ENCODE measurements at places on chromosomes 13 and 19.
A peak's percentile ranks its signal among the peaks of the same experiment; 100 is the strongest.

- no peak for DNase-seq
Measured at GRCh38 chr19:48500830-48501493, 10.7 kb downstream of the LMTK3 start.

DNA sequence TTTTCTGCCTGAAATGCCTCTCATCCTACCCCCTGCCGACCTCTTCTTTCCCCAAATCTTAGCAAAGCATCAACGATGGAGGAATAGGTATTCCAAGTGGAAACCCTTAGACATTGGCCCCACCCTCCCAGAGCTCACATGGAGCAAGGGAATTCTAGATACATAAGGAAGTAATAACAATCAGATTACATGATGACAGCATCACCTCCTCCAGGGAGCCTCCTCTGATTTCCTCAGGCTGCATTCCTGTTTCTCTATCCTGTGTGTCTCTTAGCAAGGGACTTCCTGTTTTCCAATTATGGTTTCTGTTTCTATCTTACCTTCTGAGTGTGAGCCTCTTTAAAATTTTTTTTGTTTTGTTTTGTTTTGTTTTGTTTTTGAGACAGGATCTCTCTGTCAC is 246.6 kb downstream of the TSHZ3 start:
- no peak for DNase-seq

GRCh38 chr19:13526552-13526951 is 20.3 kb upstream of the CACNA1A start:
- no peak for DNase-seq

- no peak for DNase-seq
Measured at GRCh38 chr19:41784312-41784711, 12.1 kb upstream of the CEACAM3 start.

- DNase-seq: no peak
Measured at GRCh38 chr19:42284066-42284501, 15.0 kb downstream of the CIC start.

DNA sequence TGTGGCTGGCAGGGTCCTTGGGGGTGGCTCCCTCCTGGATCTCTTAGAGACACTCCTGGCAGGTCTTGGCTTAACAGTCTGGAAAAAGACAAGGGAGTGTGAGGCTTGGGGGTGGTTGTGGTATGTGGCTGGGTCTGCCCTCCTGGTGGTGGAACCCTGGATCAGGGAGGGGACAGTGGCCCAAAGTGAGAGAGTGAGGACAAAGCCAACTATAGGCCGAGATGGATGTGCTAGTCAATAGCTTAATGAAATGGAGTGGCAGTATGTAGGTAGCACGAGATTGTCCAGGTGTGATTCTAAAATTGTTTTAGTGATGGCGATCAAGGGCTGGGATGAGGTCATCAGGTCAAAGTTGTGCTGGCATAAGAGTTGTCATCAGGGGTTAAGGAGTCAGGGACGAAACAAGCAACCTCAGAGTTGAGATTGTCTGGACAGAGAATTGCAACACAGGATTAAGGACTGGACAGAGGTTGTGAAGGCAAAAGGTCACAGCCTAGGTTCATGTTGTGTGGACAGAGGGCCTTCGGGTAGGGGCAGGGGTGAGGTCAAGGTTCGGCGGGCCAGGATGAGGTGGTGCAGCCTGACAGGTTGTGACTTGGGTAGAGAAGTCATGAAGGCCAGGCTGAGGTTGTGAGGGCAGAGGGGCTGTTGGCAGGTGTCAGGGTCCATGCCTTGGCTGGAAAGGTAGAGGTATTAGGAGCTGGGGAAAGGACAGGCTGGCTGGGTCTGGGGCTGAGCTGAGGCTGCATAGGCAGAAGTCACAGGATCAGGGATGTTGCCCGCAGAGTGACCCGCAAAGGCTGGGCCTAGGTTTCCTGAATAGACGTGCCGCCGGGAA is 4.5 kb upstream of the RASAL3 start:
- DNase-seq: no peak

DNA sequence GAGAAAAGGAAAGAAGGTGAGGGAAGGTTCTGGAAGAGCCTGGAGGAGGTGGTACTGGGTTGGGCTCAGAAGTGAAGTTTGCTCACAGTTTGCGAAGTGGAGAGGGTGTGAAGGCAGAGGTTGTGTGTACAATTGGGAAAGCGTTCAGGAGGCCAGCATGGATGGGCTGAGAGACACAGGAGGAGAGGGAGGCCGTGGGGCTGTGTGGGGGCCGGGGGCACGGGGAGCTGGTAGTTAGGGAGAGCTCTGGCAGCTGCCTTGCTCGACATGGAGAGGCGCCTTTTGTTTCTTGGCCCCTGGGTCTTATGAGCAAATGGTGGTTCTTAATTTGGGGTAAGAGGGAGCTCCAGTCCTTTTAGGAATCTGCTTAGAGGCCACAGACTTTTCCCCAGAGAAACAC is 16.7 kb downstream of the BICRA start:
- DNase-seq: no peak

GRCh38 chr13:55816976-55817601 is 1323.6 kb upstream of the PRR20A start:
- no peak for DNase-seq

DNA sequence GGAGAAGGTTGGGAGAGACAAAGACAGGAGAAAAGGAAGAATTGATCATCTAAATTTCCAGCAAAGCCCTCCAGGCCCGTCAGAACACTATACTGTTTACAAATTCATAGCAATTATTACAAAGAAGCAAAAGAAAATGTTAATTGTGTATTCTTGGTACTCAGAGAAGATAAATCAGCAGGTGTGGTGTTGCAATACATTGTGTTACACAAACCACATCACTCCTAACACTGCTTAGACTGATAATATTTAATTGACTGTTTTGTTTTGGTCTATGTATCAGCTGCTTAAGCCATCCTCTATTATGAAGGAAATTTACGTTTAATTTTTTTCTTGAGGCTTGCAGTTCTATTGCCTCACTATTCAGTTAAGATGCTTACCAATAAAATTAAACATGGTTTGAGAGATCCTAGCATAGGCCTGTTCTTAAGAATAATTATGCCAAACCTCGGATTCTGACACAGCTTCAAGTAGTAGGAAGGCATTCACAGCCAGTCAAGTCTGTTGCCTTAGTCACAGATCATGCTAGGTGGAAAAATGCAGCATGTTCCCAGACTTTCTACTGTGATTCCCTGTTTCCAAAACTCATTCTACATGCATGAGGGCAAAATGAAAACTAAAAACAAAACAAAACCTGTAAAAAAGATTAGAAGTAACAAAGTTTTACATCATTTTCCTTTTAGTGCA is 129.2 kb downstream of the TBC1D4 start:
- no peak for DNase-seq

DNA sequence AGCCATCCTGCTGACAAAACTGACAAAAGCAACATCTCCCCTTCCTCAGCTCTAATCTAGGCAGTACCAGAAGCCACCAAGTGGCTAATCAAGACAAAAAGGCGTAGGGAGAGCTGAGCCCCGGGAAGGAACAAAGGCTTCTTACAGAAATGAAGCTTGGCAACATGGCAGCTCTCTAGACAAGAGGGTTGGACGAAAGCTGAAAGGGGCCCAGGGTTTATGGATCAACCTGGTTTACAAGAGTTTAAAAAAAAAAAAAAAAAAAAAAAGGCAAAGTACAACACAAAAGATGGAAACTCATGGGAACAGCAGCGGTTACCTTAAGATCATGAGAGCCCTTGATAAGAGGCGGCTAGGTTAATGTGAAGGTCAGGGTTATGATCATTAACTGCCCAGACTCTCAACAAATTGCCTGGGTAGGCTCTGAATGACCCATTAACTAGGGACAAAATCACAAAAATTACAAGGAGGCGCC is 14.0 kb downstream of the ZC3H4 start:
- DNase-seq: no peak

- no peak for DNase-seq
Measured at GRCh38 chr13:39729156-39729555, 73.7 kb downstream of the COG6 start.

GRCh38 chr13:43804461-43805070 is 17.8 kb upstream of the ENOX1 start:
- no peak for DNase-seq

DNA sequence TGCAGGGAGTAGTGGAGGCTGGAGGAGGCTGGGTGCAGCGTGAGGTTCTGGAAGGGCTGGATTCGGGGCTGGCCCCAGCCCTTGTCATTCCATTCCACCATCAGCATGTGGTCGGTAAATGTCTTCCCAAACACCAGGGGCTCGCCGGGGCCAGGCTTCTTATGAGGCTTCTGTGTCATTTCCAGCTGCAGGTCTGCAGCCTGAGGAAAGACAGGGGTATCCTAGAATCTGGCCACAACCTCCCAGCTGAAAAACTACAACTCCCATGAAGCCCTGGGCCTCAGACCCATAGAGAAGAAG is 4.4 kb downstream of the BCAT2 start:
- DNase-seq: no peak

DNA sequence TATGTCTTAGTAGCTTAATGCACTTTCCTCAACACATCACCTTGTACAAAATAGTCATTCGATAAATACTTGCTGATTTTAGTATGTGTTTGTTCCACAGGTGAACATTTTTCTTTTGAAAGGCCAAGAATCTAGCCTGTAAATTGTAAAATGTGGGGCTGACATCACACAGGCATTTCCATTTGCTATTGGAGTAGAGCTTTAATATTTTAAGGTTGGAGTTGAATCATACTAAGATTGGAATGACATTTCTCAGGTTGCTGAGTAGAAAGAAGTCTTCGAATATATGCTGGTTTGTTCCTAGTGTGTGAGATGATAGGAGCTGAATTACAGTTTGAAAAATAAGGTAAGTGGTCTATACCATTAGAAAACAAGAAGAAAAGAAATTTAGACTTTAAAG is 112.3 kb upstream of the FRY start:
- no peak for DNase-seq

GRCh38 chr13:37207691-37208451 is 102.4 kb upstream of the CSNK1A1L start:
- no peak for DNase-seq

- DNase-seq: peak; percentile 89
Measured at GRCh38 chr19:12777217-12778016, 2.1 kb upstream of the HOOK2 start.

DNA sequence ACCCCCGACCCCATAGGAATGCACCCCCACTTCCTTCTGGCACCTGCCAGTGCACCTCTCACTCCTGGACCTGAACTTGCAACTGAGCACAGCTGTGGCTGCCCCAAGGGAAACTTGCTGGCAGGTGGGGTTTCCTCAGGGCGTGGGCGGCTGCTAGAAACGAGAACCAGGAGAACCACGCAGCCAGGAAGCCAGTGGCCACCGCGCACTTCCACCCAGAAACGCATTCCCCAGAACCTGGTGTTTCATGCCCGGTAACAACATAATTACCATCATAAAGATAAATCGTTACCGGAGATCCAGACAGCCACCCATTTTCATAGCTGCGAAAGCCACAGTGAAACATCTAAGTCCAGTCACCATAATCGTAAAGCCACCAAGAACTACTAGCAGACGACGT is 75.2 kb upstream of the C13orf46 start:
- no peak for DNase-seq

- DNase-seq: no peak
Measured at GRCh38 chr19:19081642-19082151, 17.9 kb downstream of the SLC25A42 start.

- DNase-seq: peak; percentile 75
Measured at GRCh38 chr13:42968906-42969305, 23.1 kb downstream of the EPSTI1 start.

DNA sequence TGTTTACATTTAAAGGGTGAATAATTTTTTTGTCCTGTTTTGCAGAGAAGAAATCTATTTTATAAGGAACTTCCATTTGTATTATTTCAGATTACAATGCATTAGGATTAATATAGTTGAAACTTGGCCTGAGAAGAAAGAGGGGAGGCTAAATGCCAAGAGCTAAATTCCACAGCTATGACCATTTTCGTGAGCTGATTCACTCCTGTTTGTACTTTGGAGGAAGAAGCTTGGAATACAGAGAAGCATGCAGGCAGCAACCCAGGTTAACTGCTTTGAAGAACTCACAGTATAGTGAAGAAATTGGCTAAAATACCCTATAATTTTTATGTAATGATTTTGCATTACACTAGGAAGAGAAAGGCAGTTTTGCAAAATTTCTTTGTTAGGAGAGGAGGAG is 309.4 kb upstream of the KLF12 start:
- DNase-seq: no peak

DNA sequence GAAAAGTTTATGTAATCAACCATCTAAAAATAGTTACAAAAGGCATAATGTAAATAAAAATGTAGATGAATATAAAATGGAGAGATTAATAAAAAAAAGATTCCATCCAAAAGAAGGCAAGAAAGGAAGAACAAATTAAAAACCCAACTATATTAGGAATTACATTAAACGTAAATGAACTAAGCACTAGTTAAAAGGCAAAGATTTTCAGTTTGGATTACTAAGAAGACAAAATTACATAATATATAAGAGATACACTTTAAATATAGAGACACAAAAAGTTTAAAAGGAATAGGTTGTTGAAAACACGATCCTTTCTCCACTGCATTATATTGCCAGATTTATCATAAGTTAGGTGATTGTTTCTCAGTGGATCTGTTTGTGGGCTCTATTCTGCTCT is 27.3 kb downstream of the NUFIP1 start:
- DNase-seq: no peak

GRCh38 chr13:67806796-67807195 is 576.7 kb upstream of the PCDH9 start:
- DNase-seq: no peak

DNA sequence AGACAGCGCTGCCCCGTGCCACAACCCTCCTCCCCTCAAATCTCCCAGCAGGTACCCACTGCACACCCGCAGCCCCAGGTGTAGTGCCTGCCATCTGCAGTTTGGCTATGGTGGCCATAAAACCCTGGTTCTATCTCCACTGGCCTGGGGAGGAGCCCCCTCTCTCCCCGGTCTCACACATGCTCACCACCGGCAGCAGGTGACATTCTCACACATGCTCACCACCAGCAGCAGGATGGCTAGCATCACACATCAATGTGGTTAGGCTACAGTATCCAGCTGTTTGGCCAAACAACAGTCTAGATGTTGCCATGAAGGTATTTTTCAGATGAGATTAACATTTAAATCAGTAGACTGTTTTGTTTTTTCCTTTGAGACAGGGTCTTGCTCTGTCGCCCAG is 31.1 kb downstream of the ELL start:
- no peak for DNase-seq

GRCh38 chr19:30681162-30682100 is 309.2 kb downstream of the ZNF536 start:
- no peak for DNase-seq

- DNase-seq: no peak
Measured at GRCh38 chr19:1199531-1199930, 6.0 kb upstream of the STK11 start.

DNA sequence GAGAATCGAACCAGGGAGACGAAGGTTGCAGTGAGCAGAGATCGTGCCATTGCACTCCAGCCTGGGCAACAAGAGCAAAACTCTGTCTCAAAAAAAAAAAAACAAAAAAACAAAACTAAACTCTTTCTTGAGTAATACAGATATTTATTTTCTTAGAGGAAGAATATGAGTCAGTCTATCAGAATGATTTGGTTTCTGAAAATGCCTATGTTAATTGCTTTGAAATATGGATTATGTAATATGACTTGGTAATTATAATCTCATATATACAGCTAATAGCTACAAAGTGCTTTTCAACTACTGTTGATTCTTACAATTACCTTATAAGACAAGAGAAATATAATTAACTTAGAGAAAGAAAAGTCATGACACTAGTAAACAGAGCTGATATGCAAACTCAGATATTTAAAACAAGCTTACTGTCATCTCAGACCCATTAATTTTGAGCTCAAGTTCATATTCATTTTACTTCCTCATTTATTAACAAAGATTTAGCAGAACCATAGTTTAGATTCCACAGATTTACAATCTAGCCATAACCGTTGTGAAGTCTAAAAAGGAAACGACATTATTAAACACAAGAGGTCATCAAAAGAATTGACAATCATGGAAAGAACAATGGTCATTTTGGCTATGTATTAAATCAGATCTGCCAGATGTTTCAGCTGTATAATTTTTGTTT is 88.0 kb downstream of the TBC1D4 start:
- no peak for DNase-seq

Measured in type B pancreatic cell (in vitro differentiated cells).